ENCODE measurements at places on chromosomes 12 and 14.

DNA sequence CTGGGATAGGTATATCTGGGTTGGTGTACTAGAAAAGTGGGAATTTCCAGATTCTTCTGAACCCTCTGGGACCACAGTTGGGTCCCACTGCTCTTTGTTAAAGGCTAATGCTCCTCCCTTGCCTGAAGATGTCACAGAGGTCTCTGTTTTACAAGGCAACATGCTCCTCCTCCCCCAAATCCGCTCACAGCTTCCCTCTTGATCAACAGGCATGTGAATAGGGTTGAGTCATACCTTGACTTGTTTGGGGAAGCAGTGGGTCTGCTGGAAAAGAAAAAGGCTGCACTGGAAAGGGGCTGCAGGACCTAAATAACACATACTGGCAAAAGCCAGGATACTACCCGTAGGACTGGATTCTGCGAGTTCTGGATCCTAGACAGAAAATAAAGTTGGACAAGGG lies 165.4 kb upstream of the TMEM260 start:
- DNase-seq: no peak

DNA sequence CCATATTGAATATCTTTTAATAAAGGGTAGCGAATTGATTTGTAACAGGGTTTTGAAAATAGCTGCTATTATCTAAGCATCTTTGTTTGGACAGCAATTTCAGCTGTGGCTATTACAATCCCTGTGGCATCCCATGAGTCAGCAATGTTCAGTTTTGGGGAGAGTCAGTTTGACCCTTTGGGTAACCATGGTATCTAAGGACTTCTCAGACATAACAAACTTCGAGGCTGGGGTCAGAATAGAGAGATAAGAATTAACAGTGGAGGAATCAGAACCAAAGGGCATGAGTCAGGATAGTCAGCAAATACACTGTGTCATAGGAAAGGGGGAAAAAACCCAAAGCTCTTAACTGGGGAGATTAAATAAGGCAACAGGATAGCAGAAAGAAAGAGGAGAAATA lies 11.7 kb upstream of the PTHLH start:
- DNase-seq: no peak

- DNase-seq: no peak
These were observed 5.4 kb upstream of the MGAT4C start for GRCh38 chr12:86261578-86261977.

DNA sequence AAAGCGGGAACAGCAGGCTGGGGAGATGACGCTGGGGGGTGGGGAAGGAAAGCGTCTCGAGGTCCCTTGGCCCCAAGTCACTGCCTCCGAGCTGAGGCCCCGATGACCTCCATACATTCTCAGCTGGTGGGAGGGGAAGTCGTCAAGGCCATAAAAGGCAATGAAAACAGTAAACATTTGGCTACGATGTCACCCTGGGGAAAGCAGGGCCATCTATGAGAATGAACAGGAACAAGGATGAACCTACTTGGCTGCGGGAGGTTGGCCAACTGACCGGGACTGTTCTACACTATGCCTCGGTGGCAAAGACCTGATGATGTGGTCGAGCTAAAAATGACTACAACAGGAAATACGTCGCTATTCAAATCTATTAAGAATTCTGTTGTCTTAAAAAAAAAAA lies 19.5 kb downstream of the PRKAB1 start:
- DNase-seq: no peak

DNA sequence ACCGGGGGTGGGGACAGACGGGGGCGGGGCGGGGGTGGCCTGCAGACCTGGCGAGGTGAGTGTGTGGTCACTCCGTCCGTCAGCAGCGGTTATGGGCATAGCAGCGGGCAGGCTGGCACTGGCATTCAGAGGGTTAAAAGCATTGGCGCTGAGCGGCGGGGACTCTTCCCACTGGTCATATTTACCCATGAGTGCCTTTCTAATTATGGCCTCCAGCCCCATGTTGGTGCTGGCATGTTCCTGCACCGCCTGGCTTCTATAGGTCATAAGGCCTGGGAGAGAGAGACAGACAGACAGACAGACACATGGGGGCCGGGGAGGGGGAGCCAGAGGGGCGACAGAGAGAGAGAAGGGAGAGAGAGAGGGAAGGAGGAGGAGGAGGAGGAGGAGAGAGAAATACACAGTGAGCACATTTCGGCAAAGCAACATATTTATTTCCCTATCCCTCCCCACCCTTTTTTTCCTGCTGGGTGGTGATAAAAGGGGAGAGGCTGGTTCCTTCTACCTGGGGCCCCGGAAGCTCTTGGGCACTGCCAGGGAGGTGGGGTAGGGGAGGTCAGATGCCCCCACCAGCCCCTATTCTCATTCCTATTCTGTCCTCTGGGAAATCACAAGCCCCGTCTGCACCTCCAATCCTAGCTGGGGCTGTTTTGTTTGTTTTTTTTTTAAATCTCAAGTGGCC lies 32.6 kb downstream of the RFLNA start:
- no peak for DNase-seq

DNA sequence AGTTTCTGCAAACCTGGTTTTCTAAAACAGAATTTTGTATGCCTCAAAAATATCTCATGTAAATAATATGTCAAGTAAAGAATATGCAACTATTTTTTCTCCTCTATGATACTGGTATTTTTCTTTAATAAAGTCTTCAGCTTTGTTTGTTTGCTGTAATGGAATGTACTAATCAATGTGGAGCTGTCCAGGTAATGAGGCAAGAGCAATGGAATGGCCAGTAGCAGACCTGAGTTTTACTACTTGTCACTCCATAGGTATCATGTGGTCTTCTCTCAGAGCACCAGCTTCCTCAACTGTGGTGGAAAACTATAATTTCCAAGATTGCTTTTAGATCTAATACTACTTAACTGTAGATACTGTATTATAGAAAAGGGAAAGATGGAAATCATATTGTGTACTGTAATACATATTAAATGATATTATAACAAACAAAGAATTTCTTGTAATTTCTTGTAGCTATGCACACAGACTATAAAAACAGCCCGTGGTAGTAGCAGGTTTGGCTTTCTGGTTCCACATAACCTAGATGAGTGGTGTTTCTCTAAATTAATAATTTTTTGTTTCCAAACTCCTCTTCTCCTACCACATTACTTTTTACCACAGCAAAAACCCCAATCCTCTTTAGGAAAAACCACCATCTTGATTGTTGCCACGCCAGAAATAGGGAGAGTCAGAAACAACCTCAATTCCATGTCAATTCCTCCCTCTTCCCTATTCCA lies 70.6 kb downstream of the KIF21A start:
- no peak for DNase-seq

DNA sequence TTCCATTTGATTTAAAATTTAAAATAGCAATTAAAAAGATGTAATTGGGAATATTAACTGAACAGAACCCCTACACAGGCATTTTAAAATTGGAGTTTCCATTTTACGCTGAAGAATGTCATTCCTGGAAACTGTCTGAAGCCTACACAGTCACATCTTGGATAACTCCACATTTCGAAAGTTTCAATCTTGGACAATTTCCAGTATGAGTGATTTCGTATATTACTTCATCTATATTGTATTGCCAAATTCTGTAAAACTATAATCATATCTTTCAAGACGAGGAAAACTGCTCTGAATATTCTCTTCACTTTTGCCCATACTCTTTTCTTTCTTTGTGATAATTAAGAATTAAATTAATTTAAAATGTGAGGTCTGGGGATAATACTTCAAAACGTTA lies 194.2 kb upstream of the ABCD2 start:
- DNase-seq: no peak

All from HTR-8/SVneo (cell line).